Kidney tubule cell (primary cell): ENCODE measurements at places on chromosomes 12 and 14.

DNA sequence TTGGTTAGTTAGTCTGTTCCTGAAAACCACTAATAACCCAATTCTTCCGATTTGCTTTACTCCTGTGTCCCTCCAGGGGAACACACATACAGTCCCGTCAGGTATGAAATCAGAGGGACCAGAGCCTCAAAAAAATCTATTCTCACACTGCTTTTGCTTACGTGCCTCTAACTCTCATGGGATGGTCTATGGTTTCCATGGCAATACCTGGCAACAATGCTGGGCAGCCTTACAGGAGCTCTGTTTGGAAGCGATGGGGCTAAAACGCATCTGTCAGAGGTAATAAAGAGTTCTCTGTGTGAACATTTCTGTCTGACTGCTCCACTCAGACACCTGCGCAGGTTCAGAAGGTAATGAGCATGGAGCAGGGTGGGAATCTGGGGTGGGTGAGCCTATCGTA, 376.2 kb downstream of the GXYLT1 start:
- no peak for DNase-seq

GRCh38 chr14:80847070-80847469, 94.5 kb downstream of the CEP128 start:
- DNase-seq, result no peak

- DNase-seq, result peak; percentile 64
Measured at GRCh38 chr12:10153271-10154144, 18.4 kb downstream of the OLR1 start.

GRCh38 chr14:102500158-102500662, 9.4 kb downstream of the ANKRD9 start:
- no peak for DNase-seq

- DNase-seq, result no peak
Measured at GRCh38 chr14:26213846-26214575, 383.8 kb downstream of the NOVA1 start.
